Colonic mucosa (tissue), 4 donors: ENCODE measurements at places on chromosomes 5 and 9.

DNA sequence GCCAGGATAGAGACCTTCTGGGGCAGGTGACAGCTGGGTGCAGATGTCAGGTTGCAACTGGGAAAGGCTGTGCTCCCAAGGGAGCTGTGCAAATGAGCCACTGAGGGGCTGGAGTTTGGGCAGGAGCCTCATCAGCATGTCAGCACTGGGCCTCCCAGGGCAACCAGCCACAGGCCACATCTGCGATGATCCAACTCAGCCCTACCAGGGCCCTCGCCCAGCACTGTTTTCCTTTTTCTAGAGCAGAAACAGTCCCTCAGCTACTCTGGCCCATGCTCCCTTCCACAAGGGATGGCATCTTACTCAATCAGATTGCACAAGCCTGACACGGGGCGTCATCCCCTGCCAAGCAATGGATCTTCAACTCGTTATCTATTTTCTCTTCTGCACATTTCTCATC lies 24.8 kb downstream of the NIPAL4 start:
- DNase-seq, result no peak

- DNase-seq, result no peak
Observed at GRCh38 chr9:133811471-133811870, 73.3 kb upstream of the SARDH start.

DNA sequence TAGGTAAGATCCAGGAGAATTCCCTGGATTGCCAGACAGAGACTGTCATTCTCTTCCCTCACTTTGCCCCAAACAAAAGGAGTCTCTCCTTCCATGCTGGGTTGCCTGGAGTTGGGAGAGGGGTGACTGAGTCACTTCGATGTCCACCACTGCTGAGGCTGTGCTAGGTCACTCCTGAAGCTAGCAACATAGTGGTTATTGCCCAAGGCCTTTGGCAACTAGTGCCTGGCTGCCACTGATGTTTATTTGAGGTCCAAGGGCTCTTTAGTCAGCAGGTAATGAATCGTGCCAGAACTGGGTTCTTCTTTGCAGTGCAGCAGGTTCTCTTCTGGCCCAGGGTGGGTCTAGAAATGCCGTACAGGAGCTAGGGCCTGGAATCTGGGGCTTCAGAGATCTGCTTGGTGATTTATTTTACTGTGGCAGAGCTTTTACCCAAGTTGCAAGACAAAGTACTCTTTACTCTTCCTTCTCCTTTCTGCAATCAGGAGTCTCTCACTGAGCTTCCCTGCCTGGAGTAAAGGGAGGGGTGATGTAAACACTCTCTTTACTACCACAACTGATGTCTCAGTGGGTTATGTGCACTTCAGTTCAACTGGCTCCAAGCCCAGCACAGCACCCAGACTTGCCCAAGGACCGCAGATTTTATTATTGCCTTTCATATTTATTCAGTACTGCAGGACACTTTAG lies 155.7 kb upstream of the SH3GL2 start:
- DNase-seq, result peak; percentile 24

GRCh38 chr5:2188661-2189060 lies 305.9 kb upstream of the IRX4 start:
- peak; percentile 2 for DNase-seq

DNA sequence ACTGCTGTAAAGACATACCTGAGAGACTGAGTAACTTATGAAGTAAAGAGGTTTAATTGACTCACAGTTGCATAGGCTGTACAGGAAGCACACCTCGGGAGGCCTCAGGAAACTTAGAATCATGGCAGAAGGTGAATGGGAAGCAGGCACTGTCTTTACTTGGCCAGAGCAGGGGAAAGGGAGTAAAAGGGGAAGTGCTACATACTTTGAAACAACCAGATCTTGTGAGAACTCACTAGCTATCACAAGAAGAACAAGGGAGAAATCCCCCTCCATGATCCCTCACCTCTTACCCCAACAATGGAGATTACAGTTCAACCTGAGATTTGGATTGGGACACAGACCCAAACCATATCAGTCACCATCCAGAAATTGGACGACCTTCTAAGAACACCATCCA lies 1285.8 kb upstream of the CDH9 start:
- DNase-seq, result no peak

GRCh38 chr5:10333154-10334006 lies 20.1 kb upstream of the MARCHF6 start:
- DNase-seq, result peak; percentile 45

DNA sequence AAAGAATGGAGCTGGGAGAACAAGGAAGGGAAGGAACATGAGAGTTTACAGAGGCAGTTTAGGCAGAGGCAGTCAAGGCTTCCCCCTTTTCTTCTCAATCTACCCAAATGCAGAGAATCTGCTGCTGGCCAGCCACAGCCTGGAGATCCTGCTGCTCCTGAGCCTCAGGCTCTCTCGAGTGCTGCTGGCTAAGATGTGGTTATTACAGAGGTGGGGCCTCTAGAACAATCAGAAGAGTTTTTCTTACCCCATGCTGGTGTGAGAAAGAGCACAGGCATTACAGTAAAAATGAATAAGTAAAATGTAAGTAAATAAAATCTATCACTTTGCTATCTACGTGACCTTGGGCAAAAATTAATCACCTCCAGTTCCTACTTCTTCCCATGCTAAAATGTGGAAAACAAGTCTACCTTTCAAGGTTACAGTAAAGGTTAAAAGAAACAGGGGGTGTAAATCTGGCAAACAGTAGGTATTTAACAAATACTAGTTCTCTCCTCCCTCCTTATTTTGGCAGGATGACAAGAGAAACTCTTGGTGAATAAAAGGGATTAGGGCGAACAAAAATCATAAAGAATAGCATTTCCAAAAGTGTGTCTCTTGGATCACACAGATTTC lies 31.1 kb downstream of the FBXW11 start:
- DNase-seq, result no peak

DNA sequence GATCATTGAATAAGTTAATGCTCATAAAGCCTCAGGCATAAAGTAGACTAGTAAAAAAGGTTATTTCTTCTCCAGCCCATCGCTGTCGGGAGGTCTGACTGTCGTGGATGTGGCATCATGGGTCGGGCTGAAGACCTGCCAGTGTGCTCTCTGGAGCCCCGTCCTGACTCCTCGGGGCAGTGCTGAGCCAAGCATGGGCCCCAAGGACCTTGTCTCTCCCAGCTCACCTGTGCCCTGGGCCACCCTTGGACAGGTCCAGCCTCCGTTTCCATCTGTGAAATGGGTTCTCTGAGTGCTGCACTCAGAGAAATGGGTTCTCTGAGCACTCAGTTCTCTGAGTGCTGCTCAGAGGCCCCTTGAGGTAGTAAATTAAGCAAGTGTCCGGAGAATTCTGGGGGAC lies 269.0 kb downstream of the GADD45G start:
- DNase-seq, result no peak

DNA sequence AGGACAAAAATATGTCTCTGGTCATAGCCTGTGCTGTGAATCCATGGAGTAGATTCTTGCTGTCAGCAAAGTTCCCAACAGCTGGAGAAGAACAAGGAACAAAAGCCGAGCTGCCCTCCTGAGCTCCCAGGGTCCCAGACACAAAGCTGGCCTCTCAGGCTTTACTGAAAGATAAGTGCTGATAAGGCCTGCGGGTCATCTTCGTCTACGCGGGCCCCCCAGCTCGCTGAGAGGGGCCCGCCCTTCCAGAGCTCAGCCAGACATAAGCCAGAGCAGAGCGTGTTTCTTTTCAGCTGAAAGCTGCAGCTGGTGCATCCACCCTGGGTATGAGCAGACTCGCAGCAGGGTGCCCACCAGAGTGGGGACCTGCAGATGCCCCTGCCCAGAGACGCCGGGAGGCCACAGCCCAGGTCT lies 84.7 kb downstream of the HSD17B3 start:
- DNase-seq, result peak; percentile 25

GRCh38 chr5:65102371-65102975 lies 333.7 kb downstream of the CWC27 start:
- no peak for DNase-seq

- no peak for DNase-seq
Observed at GRCh38 chr5:93622240-93622885, 39.3 kb downstream of the NR2F1 start.

DNA sequence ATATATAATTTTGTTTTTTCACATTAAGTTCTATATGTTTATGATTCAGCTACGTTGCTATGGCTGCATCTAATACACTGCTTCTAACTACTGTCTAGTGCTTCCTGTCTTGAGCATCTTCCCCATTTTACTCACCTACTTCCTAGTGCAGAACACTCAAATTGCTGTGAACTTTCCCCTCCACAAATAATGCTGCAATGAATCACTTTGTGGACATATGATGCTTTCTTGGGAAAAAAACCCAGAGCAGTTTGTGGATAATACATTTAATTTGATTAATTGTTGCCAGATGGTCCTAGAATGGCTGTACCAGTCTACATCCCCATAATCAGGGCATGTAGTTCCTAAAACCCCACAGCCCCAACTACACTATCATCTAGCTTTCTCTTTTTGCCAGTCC lies 18.5 kb downstream of the CD180 start:
- DNase-seq, result no peak

- no peak for DNase-seq
Observed at GRCh38 chr5:78543916-78544315, 104.7 kb downstream of the LHFPL2 start.

DNA sequence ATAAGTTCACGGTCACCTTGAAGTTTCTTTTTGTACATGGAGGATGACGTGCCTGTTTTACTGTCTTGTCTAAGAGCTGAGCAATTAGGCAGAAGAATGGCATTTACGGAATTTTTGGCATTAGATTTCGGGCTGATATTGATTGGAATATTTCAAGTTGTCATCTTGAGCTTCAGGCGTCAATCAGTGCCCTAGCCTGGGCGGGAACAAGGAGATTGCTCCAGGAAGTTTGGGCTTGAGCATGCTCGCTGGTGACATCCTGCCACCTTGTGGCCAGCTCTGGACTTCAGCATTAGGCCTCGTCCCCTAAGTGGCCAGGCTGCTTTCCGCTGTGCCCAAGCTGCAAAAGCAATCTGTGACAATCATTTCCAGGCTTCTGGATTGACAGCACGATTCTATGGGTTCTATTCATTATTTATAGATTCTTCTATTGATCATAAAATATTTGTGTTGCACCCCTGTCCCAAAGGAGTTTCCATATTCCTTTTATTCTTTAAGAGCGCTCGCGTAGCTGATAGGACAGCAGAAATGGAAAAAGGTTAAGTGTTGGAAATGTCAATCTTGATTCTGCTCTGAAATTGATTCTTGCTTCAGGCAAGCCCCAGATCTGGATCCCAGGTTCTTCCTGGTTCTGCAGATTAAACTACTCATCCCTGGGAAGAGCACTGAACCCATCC lies 79.3 kb downstream of the SLC28A3 start:
- peak; percentile 89 for DNase-seq

- DNase-seq, result no peak
Observed at GRCh38 chr5:20619591-20619990, 631.6 kb upstream of the CDH18 start.

DNA sequence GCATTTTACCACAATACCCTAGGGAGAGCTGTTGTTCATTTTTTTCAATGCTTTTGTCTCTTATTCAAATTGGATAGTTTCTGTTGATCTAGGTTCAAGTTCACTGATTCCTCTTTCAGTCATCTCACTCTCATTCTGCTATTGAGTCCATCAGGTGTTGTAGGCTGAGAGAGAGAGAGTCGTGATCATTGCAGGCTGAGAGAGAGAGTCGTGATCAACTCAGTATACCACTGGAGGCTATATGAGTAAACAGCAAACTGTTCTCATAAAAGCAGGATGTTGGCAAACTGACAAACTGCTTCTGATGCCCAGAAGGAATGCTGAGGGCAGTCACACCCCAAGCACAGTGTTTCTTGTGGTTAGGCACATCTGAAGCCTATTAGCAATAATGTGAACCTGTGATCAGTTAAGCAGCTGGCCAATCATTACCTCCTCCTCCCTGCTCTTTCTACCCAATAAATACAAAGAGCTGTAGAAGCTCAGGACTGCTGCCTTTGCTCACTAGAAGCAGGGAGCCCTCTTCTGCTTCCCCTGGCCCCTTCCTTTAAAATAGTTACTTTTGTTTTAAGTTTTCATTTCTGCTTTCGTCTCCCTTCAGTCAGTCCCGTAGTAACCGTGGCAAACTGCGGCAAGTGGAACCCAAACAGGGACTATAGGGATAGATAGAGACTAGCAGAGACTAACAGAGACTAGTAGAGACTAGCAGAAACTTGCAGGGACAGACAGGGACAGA lies 476.1 kb upstream of the ACO1 start:
- DNase-seq, result no peak

DNA sequence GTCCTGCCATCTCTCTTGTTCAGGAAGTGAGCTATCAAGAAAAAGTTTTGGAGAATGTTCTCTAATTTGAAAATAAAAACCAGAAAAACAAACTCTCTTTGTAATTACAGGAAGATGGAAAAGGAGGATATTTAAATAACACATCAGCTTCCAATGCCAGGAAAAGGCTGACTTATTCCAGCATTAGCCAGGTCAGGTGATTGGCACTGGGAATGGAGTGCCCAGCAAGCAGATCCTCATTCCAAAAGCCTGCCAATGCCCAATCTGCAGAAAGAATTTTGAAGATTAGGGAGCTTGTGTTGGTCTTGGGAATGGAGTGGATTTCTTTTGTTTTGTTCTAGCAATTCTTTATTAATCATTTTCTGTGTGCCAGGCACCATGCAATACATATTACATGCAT lies 196.6 kb downstream of the SNCAIP start:
- no peak for DNase-seq

GRCh38 chr5:179300581-179301180 lies 44.6 kb downstream of the ADAMTS2 start:
- DNase-seq, result no peak

DNA sequence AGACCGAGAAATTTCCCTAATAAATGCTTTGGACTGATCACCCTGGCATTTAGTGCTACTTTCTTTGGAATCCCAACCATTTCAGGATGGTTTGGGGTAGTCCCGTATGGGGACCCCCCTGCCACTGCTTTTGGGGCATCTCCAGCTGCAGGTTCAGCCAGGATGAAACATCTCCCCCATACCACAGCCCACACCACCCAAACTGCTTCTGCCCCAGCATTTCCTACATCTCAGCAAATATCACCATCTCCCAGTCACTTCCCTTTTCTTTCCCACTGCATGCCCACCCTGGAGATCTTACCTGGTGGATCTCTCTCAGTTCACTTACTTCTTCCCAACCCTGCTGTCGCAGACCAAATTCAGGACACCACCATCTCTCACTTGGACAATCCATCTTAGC lies 4.8 kb upstream of the P4HA2 start:
- DNase-seq, result no peak

DNA sequence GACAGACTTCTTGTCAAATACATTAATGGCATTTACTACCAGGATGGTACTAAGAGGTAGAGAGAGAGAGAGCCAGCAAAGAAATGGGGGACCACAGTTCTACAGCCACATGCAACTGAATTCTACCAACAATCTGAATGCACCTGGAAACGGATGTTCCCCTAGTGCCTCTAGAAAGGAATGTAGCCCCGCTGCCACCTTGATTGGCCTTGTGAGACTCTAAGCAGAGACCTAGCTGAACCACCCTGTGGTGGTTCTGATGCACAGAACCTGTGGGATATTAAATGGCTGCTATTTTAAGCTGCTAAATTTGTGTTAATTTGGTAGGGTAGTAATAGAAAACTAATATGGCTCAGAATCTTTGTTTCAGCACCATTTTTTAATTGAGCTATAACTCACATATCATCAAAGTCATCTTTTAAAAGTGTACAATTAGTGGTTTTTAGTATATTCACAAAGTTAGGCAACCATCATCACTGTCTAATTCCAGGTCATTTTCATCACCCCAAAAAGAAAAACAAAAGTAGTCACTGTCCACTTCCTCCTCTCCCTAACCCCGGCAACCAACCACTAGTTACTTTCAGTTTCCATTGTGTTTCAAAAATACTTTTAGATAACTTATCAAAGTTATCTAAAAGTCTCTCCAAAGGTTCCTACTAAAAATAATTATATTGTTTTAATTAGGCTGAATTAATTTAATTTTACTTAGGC lies 51.7 kb downstream of the CPLANE1 start:
- DNase-seq, result no peak

GRCh38 chr9:4237748-4238511 lies 61.9 kb downstream of the GLIS3 start:
- no peak for DNase-seq
